ENCODE measurements at places on chromosomes 16 and 17.

- DNase-seq: no peak
These were observed 127.1 kb upstream of the HS3ST3A1 start for GRCh38 chr17:13728781-13729180.

DNA sequence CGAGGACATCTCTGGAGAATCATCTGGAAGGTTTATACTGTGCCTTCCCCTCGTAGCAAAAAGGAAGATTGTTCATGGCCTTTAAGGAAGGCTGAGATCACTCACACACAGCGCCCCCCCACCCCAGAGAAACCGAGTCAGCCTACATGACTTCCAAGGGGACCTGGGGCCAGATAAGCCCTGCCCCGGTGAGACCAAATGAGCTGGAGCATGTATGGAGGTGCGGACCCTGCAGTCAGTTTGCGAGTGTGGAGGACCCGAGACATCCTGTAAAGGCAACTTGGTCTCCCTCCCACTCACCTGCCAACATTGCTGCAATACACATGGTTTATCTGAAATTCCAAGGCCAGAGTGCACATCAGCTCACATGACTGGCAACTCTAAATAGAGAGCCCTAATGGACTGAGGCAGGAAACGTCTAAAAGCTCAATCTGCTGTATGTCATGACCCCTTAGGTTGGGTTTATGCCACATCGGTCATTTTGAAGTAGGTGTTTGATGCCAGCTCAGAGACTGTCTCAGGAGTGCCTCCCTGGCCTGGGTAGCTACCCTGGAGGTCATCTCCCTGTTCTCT, 233.6 kb downstream of the CPPED1 start:
- no peak for DNase-seq

- DNase-seq: no peak
These were observed 60.7 kb downstream of the WSB1 start for GRCh38 chr17:27354491-27355081.

DNA sequence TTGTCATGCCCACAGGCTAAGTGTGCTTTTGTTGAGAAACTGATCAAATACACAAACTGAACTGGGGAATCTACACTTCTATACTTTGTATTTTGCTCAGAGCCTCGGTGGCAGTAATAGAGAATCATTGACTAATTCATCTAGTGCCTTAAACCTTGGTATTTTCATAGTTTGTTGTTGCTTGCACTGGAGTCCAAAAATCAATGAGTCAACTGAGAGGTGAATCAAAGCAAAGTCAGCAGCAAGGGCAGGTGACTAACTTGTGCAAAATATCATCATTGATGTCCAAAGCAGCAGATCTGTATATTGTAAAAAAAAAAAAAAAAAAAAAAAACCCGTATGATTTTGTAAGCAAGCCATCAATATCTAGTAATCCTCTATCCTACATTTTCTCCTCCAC, 296.4 kb downstream of the MAP2K6 start:
- no peak for DNase-seq

DNA sequence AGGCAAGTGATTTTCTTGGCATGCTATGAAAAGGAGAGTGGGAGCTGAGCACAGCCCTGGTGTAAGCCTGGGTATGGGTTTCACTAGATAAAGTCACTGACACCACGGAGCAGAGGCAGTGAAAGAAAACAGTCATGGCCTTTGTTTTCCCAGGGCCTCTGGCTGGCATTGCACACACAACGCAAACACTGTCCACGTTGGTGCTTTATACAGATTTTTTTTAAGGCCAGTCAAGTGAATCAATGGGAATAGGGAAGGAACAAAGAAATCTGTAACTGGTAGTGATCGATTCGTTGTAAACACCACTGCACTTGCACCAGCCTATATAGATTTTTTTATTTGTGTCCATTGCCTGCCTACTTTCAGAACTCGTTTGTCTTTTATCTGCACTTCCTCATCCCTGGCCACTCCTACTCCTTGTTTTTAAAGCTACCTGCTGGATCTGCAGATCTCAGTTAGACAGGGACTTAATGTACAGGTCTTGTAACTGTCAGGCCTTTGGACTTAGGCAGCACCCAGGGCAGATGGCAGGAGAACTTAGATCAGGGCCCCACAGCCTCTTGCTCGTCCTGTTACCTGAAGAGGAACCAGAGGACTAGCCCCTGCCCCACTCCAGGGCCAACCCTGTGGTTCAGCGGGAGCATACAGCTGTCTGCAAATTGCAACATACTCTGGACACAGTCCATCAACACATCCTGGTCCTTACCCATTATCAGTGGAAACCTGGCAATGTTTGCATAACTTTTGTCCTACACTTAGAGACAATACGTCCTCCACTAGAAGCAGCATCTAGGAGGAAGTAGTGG, 10.6 kb upstream of the TMIGD1 start:
- no peak for DNase-seq

DNA sequence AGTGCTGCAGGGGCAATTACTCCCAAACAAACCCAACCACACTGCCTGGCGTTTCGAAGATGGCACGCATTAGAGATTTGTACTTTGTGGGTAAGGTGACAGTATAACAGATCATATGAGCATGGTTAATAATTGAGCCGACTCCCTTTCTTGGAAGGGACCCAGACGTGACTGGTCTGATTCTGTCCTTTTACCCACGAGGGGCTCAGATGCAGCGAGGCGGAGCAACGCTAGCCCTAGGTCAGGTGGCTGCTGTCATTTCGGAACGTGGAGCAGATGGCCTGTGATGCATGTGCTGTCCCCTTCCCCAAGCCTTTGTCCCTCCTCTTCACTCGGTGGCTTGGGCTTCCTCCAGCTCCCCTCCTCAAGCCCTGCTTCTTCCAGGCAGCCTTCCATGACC, 84.2 kb downstream of the SNX29 start:
- DNase-seq: no peak

GRCh38 chr17:81121841-81122733, 43.2 kb upstream of the PVALEF start:
- no peak for DNase-seq

DNA sequence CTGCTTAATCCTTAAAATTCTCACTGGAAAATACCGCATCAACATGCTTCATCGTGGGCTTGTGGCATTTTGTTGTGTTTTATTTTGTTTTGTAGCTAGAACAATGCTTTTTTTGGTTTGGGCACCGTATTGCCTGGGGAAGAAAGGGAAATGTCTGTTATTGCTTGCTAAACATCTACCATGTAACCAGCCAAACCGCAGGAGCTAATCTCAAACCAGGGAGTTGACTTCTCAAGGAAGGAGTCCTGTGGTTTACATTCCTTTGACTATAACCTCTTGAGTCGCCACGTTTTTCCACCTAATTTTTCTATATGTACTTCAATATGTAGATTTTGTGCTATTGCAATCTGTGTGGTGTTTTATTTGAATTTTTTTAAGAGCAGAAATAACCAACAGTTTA, 593.5 kb upstream of the SOX9 start:
- no peak for DNase-seq

GRCh38 chr16:12330946-12331345, 354.4 kb downstream of the SNX29 start:
- no peak for DNase-seq

GRCh38 chr16:76614269-76614668, 337.1 kb downstream of the CNTNAP4 start:
- no peak for DNase-seq

GRCh38 chr17:35210741-35211140, 16.5 kb upstream of the SLC35G3 start:
- DNase-seq: no peak

DNA sequence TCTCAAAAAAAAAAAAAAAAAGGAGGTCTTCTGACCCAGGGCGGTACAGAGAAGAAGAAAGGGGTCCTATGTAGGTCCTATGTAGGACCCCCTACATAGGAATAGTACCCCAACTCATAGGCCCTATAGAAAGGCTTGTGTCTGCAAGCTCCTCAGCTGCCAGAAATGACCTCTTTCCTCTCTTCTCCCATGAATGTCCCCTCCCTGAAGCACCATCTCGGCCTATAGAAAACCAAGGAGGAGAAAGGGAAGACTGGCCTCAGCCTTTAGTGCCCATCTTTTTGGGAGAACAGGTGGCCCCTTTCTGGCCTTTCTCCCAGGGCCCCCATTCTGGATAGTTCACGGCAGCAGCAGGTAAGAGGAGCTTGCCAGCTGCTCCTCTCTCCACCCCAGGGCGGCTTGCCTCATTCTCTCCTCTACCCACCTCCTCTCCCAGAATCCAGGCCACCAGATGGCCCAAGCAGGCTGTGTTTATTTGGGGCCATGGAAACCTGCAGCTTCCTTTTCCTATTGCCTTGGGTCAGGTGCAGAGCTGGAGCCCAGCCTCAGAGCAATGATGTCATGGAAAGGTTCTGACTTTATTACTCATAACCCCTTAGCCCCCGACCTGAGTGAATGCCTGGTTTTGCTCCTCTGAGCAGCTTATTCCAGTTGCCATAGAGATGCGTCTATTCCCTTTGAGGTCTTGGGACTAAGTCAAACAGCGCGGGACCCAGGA, 1.6 kb upstream of the MRPL58 start:
- DNase-seq: no peak

GRCh38 chr16:60655514-60656153, 1380.6 kb downstream of the CDH8 start:
- no peak for DNase-seq

GRCh38 chr16:88734361-88734728, 28.0 kb downstream of the CTU2 start:
- no peak for DNase-seq

GRCh38 chr16:19170043-19170655, 2.1 kb downstream of the SYT17 start:
- DNase-seq: no peak

DNA sequence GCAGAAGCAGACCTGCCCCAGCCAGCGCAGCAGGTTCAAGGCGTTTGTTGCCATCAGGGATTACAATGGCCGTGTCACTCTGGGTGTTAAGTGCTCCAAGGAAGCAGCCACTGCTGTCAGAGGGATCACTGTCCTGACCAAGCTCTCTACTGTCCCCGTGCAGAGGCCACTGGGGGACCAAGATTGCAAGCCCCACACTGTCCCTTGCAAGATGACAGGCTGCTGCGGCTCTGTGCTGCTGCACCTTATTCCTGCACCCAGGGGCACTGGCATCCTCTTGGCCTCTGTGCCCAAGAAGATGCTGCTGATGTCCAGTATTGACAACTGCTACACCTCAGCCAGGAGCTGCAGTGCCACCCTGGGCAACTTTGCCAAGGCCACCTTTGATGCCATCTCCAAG, 27.7 kb downstream of the ATPAF2 start:
- no peak for DNase-seq

DNA sequence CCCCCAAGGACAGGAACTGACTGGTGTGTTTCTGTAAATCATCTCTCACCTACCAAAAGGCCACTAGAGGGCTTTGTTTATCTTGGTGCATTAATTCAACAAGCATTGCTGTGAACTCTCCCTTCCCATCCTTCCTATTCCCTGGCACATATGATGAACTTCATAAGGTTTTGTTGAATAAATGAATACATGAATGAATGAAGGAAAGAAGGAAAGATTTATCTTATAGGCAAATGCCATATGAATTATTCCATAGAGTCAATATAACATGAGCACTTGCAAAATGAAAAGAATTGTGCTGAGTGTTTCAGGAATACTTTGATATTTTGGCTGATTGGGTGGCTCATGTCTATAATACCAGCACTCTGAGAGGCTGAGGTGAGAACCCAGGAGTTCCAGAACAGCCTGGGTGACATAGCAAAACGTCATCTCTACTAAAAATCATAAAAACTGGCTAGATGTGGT, 4.3 kb downstream of the SPDYE4 start:
- no peak for DNase-seq

- no peak for DNase-seq
These were observed 7.1 kb downstream of the HAPSTR1 start for GRCh38 chr16:9098377-9099090.

- DNase-seq: no peak
These were observed 4.7 kb downstream of the DYNC1LI2 start for GRCh38 chr16:66746682-66747081.

- DNase-seq: no peak
These were observed 50.8 kb downstream of the WWOX start for GRCh38 chr16:78150233-78150632.

- no peak for DNase-seq
These were observed 104.3 kb upstream of the TNRC6C start for GRCh38 chr17:77854083-77854758.

DNA sequence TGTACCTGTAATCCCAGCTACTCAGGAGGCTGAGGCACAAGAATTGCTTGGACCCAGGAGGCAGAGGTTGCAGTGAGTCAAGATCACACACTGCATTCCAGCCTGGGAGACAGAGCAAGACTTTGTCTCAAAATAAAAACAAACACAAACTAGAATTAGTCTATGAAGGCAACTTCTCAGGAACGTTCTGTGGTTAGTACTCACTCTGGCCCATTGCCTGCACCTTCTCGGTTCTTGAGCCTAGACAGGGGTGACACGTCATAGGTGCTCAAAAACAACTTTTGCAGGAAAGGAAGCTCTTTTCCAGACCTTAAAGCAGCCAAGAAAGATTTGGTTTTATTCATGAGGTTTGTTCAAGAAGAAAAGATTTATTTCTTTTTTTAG, 22.3 kb upstream of the CNOT1 start:
- no peak for DNase-seq

DNA sequence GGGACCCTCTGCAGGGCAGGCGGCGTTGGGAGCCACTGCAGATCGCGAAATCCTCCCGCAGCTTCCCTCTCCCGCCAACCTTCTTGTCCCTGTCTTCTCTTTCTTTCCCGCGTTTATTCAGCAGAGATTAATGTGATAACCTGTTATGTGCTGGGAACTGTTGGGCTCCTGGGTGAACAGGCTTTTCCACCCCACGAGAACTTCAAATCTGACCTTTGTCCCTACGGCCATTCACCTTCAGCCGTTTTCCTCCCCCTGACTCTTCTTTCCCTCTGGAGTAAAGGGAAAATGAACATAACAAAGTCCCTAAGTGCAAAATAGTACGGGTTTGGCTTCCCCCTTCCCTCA, 15.2 kb upstream of the KPNA2 start:
- DNase-seq: no peak

- no peak for DNase-seq
These were observed 2.3 kb downstream of the DDX19A start for GRCh38 chr16:70348991-70349390.

- no peak for DNase-seq
These were observed 15.4 kb downstream of the CUEDC1 start for GRCh38 chr17:57939797-57940196.

DNA sequence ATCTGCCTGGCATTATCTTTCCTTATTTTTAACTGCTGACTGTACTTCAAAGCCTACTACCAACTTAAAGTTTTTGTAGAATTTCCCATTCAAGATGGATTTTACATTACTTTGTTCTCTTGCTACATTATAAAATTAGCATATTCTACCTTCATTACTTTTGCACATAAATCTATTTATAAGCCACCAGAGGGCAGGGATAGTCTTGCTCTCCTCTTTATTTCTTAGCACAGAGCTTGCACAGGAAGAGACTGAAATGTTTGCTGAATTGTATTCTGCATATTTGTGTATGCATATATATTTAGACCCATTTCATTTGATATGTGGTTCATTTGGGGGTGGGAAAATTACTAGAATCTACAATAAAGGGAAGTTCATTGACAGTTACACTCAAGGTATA, 108.0 kb downstream of the SKAP1 start:
- no peak for DNase-seq
